ENCODE measurements at places on chromosomes 3 and 15.

GRCh38 chr15:94080989-94081605 lies 150.3 kb upstream of the MCTP2 start:
- no peak for DNase-seq

DNA sequence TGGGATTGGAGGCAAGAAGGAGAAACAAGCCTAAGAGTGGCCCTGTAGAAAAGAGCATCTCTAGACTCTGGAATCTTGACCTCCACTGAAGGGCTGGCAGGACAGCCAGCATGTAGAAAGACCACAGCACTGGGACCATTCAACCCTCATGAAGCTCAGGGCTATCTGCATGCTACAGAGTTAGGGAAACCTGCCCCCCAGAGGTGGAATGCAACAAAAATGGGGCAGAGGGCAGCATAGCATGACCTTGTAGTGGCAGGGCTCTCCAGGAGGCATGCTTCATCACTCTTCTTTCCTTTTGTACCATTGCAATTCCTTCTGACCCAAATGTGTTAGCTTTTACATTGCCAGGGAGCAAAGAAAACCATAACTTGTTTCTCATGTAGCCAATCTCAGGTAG lies 445.4 kb downstream of the EPHB1 start:
- no peak for DNase-seq

- no peak for DNase-seq
These were observed 220.5 kb upstream of the SLCO3A1 start for GRCh38 chr15:91632981-91633380.

- no peak for DNase-seq
These were observed 459.3 kb upstream of the AGTR1 start for GRCh38 chr3:148238421-148238821.

DNA sequence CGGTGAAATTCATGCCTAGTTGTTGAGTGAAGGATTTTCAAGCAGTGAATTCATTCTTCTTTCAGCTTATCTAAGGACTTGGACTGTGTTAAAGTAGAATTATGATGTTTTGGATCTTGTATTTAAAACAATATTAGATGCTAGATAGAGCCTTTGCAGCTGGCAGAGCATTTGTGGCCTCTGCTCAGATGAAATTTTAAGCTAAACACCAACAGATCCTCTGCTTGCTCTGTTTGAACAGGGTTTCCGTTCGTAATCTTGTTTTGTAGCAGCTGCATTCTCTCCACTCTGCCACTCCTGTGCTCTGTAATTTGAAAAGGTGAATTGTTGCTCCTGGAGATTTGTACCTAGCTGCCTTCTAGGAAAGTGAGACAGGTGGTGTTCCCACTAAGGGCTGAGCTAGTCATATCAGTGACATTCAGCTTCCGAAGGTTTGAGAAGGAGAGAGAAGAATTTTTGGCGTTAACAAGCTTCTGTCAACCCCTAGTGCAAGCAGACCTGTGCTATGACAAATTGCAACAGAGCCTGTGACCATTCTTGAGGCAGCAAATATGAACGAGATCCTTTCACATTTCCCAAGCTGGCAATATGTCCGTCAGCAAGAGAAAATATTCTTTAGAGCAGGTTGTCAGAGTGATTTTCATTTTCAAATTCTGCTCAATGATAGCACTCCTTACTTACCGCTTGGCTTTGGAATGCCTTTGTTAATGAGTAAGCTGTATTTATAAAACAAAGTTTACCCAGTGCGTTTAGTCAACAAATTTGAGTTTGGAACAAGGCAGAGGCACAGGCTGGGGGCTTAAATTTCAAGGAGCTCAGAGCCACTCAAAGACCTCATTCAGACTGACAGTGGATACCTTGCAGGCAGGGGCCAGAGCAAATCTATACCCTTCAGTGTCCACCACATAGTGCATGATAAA lies 5.3 kb downstream of the CHST2 start:
- no peak for DNase-seq

GRCh38 chr3:71763426-71763825 lies 9.8 kb downstream of the GPR27 start:
- DNase-seq = no peak

DNA sequence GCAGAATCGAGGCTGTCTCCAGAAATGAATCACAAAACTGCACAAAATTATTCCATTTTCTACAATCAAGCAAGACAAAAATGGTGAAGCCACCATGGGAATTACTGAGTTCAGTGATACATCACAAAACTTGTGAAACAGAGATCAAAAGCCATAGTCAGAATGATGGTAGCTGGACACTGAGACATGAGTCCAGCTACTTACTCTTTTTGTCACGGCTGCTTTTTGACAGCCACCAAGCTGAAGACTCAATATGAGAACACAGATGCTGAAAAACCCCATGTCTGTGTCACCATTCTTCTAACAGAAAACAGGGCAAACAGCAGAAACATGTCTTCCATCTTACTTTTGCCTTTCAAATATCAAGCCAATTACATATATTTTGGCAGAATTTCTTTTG lies 237.6 kb downstream of the LPP start:
- DNase-seq = no peak

- DNase-seq = no peak
These were observed 3.3 kb downstream of the RAB8B start for GRCh38 chr15:63192619-63193206.

- no peak for DNase-seq
These were observed 8.4 kb upstream of the RPS17 start for GRCh38 chr15:82548700-82549099.

DNA sequence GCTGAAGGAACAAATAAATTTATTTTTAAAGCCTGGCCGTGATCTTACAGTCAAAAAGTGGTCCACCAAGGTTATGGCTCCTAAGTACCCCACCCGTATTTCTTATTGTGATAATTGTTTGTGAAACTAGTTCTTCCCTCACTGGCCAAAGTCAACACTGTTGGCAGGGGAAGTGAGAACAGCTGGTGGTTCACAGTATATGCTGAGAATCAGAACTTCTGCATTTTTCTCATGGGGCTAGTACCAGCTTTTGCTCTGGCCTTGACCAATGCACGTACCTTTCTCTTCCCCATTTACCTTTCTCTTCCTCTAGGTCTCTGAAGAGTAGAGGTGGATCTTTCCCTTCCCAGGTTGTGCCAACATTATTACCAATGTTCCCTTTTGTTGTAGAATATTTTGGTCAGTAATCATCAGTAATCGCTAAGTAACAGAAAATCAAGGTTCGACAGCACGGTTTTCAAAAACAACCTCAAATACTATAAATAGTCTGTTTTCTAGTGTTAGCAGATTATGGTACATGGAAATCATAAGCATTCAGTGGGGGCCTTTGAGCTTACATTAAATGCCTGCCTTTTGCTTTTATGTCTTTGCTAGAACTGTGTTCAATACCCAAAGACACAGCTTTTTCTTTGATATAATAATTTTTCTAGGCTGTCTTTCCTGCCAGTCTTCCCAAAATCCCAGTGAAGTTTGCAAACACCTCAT lies 268.0 kb downstream of the LPP start:
- no peak for DNase-seq

DNA sequence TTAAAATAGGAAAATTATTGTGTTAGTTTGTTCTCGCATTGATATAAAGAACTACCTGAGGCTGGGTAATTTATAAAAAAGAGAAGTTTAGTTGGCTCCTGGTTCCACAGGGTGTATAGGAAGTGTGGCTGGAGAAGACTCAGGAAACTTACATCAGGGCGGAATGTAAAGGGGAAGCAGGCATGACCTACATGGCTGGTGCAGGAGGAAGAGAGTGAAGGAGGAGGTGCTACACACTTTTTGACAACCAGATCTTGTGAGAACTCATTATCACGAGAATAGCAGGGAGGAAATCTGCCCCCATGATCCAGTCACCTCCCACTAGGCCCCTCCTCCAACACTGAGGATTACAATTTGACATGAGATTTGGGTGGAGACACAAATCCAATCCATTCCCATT lies 490.7 kb downstream of the RBMS3 start:
- DNase-seq = no peak

DNA sequence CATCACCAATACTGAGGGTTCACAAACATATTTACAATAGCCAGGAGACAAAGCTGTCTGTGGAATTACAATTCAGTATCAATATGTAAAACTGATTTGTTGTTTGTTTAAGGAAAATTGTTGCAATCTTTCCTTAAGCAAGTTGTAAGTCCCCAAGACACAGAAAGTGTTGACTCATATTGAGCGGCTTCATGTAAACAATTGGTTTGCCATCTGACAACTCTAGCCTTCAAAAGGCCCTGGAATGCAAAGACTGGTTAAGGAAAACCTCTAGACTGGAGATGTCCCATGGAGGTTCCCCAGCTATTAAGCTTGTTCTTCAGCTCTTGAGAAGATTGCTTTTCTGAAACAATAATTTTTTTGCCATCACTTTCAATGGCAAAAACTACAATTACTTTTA lies 283.7 kb upstream of the PROK2 start:
- DNase-seq = no peak

DNA sequence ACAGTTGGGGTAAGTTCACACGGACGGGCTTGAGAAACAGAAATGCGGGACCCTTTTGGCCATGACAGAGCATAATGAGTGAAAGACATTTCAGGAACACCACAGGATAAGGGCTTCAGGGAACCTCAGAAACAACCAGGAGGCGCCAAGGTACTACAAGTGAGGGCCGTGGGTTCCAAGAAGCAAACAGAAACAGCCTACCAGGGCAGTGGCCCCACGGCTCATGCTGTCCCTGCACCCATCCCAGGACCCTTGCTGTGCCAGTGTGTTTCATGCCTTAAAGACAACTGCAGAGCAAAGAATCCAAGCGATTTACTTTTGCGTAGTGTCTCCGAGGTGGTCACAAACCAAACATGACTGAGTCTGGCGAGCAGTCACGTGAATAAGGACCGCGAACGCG lies 54.0 kb downstream of the RUBCN start:
- no peak for DNase-seq

GRCh38 chr3:52373676-52374075 lies 57.6 kb downstream of the DNAH1 start:
- DNase-seq = no peak

DNA sequence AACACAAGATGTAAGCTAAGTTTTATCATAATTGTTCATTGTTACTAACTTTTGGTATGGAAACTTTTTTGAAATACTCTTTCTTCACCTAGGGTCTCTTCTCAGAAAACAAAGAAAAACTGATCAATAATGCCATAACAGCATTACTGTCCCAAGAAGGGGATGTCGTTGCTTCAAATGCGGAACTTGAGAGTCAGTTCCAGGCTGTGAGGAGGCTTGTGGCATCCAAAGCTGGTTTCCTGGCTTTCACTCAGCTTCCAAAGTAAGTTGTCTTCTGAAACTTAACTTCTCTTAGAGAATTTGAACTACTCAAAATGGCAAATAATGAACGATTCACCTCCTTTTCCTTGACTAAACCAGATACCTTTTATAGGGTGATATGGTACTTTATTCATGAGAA lies 39.3 kb downstream of the DNAJC13 start:
- no peak for DNase-seq

DNA sequence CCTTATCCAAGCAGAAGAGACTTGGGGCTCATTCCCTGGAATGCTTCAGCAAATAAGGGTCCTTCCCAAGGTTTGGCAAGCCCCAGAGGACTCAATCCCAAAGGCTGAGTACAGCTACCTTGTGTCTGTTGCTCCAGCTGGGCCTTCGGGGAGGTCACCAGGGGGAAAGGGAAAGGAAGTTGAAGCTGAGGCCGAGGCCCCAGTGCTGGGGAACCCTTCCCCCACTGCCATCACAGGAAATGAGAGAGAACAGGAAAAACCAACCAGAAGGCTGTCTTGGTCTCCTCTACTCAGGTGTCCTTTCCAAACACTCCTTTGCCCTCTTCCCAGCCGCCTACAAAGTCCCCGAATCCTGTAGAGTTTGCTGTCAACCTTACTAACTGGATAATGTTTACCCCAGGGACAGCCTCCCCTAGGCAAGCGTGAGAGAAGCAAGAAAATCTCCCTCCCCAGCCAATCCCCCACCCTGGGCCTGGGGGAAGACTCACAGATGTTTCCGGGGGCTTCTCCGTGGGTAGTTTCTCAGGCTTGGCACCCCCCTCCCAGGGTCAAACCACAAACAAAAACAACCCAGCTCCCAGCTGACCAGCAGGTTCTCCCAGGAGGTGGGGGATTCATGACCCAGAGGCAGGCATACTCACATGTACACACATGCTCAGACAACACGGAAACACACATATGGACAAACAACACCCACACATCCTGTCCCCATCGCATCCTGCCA lies 5.5 kb downstream of the CSRNP1 start:
- no peak for DNase-seq

GRCh38 chr3:61600195-61600594 lies 38.8 kb downstream of the PTPRG start:
- no peak for DNase-seq

- no peak for DNase-seq
These were observed 13.1 kb upstream of the AHSG start for GRCh38 chr3:186599785-186600166.

DNA sequence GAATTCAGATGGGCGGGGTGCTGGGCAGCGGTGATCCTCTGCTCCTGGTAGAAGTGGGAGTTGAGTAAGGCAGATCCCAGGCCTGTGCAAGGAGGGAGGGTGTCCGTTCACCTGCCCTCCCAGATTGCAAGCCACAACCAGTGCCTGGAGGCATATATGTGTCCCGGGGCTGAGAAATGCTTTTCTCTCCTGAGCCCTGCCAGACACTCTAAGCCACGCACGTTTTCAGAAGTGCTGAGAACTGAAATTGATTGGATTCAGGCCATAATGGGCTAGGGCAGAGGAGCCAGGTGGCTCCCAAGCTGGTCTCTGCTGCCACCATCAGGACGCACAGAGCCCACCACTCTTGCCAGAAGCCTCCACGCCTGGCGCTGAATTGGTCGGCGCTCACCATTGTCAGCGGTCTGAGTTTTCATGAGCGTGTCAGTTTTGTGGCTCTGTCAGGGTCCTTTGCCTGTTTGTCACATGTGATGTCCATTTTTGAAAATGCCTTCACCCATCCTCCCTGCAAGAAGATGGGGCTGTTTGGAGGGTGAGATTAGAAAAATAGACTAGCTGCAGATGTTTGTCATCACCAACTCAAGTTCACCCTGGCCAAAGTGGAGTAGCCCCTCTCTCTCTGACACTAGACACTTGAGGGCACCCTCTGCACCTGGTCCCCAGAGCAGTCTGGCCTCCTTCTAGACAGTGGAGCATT lies 15.4 kb upstream of the BFSP2 start:
- DNase-seq = no peak

GRCh38 chr3:191889756-191890155 lies 428.8 kb downstream of the PYDC2 start:
- no peak for DNase-seq

DNA sequence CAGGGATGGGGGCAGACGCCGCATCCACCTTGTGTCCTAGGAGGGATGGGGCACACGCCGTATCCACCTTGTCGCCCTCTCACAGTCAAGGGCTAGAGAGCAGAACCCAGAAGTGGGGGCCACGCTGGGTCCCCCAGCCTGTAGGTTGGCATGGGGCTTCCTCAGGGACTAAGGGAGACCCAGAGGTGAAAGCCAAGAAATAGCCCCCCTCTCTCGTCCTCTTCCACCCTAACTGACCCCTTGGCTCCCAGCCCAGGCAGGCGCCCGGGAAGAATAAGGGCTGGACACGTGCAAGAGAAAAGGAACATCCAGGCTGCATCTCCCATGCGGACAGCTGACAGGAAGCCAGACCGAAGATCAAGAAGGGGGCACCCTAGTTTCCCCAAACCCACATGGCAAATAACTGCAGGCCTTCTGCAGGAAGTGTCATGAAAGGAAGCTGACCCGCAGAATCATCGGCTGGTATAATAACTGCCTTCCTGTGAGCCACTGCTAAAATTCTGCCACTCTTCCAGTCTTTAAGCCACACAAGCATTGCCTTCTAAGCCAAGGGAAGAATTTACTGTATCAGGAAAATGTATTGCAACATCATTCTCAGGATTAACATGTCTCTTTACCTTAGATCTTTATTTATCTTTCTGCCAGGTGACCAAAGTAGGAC lies 38.5 kb upstream of the TFRC start:
- no peak for DNase-seq
